Globus pallidus (tissue), 1 donor: ENCODE measurements at places on chromosomes 3 and 15.

DNA sequence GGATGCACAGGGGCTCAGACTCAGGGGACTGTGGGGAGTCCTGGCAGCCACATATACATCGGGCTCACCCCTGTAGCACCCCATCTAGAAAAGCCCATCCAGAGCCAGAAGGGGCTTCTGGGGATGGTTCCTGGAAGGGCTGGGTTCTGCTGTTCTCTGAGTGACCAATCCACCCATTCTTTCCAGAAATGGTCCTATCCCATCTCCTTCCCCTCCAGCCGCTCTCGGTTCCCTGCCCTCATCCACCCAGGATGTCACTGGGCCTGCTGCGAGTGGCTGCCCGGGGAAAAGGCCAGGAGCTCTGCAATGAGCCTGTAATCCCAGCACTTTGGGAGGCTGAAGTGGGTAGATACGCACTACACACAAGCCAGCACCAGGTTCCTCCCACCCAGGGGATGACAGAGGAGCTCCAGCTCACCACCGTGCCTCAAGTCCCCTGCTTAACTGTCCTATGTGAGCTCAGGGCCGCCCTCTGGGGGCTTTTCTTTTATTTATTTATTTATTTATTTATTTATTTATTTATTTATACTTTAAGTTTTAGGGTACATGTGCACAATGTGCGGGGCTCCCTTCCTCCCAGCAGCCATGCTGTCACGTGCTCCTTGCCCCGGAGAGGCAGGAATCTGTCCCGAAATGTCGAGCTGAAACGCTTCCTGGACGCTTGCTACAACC lies 13.6 kb upstream of the CSK start:
- DNase-seq = no peak

DNA sequence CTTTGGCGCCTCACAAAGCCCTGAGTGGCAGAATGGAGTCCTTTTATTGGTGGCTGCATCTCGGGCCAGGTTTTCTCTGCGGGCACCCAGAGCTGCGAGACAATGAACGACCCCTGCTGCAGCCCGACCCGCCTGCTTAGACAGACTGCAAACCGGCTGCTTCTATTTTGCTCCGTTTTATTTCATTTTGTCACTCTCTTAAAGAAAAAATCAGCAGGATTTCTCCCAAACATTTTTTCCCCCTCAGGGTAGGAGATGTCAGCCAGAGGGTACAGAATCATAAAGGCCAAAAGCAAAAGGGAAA lies 64.8 kb downstream of the OXNAD1 start:
- DNase-seq = no peak

- DNase-seq = no peak
These were observed 80.6 kb downstream of the MEIS2 start for GRCh38 chr15:37019479-37020433.

DNA sequence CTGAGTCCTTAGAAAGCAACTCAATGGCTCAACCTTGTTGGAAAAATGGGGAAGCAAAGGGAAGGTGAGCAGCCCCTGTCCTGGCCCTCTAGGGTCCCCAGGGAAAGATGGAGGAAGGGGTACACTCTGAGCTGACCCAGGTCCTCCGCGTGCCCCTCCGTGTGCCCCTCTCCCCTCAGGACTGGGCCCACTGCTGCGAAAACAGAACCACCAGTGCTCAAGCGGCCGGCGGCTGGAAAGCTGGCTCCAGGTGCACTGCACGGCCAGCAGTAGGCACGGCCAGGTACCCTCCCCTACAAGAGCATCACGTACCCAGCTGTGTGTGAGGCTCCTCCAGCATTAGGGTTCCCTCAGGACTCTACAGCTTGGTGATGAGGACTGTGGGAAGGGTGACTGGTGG lies 26.3 kb downstream of the RAB43 start:
- no peak for DNase-seq

DNA sequence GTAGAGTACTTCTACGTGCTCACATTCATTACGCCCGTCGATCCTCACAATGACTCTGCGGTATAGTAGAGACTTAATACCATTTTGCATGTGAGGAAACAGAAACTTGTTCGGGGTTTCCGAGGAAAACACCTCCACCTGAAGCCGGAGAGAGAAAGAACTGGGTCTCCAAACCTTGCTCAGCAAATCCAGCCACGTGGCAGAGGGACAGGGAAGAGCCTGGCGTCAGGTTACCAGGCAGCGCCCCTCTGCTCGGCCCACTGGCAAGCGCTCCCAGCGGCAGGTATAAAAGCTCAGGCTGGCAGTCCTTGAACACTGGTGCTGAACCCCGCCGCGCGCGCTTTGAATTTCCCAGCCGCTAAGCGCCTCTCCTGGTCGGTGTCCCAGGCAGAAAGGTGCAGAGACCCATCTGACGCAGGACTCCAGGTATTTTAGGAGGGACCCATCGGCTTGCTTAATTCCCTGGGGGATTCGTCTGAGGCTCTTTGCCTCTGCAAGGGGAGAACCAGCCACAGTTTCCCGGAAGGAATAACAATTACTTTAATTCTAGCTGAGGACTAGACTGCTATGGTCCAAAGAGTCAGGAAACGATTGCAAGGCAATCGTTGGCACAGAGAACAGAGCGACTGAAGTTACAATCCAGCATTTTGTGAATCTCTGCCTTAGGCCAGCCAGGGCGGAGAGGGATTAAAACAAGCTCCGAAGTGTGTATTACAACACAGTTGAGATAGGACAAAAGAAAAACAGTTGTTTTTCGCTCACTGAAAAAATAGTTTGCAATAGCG lies at the start of gene C2CD4A:
Gene C2CD4A, plus strand, starts transcription at position 315 of the 785 bp plus-strand sequence. CDS start 637 bp downstream, outside the sequence.
- no peak for DNase-seq

DNA sequence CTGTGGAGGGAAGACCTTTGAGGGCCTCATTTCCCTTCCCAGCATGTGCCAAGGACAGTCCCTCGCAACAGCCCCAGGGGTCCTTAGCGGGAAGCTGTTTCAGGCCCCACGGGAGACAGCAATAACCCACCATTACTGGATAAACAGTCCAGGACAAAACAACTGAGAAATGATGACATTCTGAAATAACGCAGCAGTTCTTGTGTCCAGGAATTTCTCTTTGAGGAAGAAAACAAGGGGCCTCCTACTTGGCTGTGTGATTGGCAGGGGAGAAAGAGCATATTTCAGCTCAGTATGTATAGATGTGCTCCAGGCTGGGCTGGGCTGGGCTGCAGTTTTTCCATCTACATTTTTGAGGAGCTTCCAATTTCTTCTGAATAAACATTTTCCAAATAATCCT lies 82.2 kb upstream of the THBS1 start:
- DNase-seq = no peak

GRCh38 chr3:35857004-35857403 lies 217.7 kb downstream of the ARPP21 start:
- DNase-seq = no peak

GRCh38 chr3:141383555-141384129 lies 15.3 kb downstream of the ZBTB38 start:
- no peak for DNase-seq

DNA sequence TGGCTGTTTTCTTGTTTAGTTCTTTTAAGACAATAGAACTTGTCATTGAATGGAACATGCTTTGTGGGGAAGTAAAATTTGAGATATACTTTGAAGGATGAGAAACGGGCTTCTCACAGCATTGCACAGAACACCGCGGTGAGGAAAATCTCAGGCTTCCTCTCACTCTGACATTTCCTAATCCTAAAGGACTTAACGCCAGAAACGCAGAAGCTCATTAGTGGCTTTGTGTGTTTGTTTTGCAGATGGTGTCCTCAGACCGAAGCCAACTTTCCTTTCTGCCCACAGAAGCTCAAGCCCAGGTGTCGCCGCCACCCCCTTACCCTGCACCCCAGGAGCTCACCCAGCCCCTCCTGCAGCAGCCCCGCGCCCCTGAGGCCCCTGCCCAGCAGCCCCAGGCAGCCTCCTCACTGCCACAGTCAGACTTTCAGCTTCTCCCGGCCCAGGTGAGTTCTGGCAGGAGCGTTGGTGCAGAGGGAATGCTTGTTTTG lies 78.9 kb upstream of the BLM start:
- no peak for DNase-seq

GRCh38 chr15:80733460-80733859 lies 38.4 kb downstream of the ABHD17C start:
- no peak for DNase-seq

DNA sequence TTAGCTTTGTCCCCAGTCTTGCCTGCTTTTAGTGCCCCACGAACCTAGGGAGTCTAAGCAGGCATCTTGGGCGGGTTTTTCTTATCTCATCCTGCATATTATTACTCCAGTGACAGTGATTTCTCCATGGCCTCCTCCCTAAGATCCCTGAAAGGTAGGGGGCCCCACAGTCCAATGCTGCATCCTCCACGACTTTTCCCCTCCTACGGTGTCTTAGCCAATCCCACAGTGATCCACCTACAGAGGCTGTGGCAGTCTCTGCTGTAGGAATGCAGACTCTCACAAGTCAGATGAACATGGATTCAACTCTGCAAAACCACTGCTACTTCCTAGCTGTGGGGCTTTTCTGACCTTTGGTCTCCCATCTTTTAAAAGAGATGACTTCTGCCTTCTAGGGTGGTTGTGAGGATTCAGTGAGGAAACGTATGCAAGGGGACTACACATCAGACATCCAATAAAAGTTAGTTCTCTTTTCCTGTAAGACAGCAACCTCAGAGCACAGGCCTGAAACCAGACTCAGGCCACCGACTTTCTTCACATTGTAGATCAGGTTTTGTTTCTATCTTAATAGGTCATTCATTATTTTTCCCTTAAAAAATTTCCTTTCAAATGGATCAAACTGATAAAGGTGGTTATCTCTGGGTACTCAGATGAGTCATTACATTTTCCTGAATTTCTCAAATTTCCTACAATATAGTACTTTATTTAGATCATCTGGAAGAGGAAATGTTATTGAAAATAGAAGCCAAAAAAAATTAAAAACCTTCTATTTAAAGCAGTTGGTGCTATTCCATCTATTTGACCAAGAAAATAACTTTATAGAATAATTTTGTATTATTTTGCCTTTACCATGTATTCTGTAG lies 23.2 kb downstream of the ILDR1 start:
- DNase-seq = peak; percentile 38

- DNase-seq = no peak
These were observed 430.3 kb downstream of the NTRK3 start for GRCh38 chr15:87826119-87826747.

- DNase-seq = no peak
These were observed 58.5 kb upstream of the PRR23E start for GRCh38 chr3:127134466-127134865.
